ENCODE measurements at places on chromosomes 1 and 21.
A peak's percentile ranks its signal among the peaks of the same experiment; 100 is the strongest.

DNA sequence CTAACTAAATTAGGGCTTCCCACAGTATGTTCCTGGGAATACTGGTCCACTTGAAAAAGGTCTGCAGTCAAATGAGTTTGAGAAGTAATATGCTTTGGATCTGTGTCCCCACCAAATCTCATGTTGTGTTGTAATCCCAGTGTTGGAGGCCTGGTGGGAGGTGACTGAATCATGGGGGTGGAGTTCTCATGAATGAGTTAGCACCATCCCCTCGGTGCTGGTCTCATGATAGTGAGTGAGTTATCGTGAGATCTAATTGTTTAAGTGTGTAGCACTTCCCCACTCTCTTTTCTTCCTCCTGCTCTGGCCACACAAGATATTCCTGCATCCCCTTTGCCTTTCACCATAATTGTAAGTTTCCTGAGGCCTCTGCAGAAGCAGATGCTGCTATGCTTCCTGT, 16.9 kb upstream of the DMRTB1 start:
- DNase-seq, result no peak

- DNase-seq, result no peak
Observed at GRCh38 chr1:181062836-181063428, 25.6 kb upstream of the IER5 start.

DNA sequence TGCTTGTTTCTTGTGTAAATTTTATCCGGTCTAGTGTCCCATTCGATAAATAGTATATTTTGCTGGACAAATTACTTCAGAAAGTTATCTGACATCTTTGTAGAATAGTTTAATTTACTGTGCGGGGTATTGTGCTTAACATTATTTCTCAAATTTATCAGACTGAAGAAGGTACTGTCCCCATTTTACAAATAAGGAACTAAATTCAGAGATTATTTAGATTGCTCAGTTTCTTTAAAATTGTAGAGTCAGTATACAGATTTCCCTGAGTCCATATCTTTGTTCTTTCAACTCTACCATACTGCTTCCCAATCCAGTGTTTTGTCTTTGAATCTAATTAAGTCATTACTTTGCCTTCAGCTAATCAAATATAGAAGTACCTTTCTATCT, 6.4 kb downstream of the ATP5PB start:
- DNase-seq, result no peak

DNA sequence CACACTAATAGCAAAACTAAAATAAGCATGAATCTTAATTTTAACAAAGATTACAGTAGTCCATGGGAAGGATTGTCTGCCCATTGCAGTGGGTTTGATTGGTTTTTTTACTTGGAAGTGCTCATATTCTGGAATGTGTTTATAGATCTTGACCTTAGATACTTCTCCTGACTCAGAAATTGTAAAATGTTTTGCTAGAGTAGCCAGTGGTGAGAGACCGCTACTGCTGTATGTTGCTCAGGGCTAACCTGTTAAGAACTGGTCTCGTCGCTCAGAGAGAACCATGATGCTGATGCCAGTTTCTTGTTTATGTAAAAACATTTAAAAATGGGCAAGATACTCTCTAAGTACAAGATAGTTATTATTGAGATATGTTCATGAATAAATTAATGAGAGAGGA, 99.9 kb downstream of the ROR1 start:
- DNase-seq, result no peak

GRCh38 chr1:194227161-194227560, 1040.7 kb upstream of the B3GALT2 start:
- no peak for DNase-seq

- no peak for DNase-seq
Observed at GRCh38 chr1:27507960-27508665, 18.1 kb upstream of the WASF2 start.

- no peak for DNase-seq
Observed at GRCh38 chr21:26432410-26432809, 140.7 kb downstream of the CYYR1 start.

- DNase-seq, result no peak
Observed at GRCh38 chr1:61482170-61482734, 242.7 kb downstream of the TM2D1 start.

GRCh38 chr1:36433102-36433501, 17.1 kb downstream of the OSCP1 start:
- DNase-seq, result no peak

GRCh38 chr1:89781494-89782126, 39.2 kb upstream of the LRRC8D start:
- DNase-seq, result no peak

DNA sequence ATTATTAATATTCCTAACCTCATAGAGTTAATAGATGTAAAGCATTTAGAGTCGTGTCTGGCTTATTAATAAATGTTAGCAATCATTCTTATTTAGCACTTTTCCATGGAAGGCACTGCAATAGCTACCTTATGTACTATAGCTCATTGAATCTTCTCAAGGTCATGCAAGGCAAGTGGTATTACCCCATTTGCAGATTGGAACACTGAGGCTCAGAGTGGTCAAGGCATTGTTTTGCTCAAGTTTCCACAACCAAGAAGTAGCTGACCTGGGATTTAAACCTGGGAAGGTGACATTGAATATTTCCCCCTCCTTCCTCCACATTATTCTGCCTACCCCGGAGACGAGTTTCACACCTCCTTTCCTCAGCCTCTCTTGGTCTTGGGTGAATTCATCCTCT, 37.8 kb upstream of the EYA3 start:
- DNase-seq, result no peak

DNA sequence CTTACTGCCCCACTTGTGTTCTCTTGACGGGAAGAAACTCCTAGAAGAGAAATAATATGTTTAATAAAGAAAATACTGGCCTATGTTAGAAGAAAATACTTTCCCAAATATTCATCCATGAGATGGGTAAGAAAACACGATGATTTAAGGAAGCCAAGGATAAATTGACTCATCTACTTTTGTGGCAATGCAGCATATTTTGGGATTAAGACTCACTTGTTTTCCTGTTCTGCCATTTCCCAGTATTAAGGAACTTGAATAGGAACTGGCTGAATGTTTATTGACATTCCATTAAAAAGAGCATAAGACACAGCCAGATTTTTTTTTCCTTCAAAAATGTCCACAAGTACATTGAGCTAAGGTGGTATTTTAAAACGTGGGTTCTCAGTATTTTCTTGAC, 10.9 kb upstream of the ADAMTS5 start:
- DNase-seq, result no peak

- DNase-seq, result no peak
Observed at GRCh38 chr1:107991371-107992066, 26.5 kb upstream of the VAV3 start.

DNA sequence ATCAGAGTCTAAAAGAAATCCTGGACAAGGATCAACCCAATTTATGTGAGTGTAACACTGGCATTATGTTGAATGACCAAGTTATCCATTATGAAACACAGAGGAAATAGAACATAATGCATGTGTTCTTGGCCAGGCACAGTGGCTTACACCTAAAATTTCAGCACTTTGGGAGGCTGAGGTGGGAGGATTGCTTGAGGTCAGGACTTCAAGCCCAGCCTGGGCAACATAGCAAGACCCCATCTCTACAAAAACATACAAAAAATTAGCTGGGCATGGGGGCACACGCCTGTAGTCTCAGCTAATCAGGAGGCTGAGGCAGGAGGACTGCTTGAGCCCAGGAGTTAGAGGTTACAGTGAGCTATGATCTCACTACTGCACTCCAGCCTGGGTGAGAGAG, 129.8 kb downstream of the ZZZ3 start:
- no peak for DNase-seq

- no peak for DNase-seq
Observed at GRCh38 chr1:232899839-232900238, 50.6 kb upstream of the NTPCR start.

DNA sequence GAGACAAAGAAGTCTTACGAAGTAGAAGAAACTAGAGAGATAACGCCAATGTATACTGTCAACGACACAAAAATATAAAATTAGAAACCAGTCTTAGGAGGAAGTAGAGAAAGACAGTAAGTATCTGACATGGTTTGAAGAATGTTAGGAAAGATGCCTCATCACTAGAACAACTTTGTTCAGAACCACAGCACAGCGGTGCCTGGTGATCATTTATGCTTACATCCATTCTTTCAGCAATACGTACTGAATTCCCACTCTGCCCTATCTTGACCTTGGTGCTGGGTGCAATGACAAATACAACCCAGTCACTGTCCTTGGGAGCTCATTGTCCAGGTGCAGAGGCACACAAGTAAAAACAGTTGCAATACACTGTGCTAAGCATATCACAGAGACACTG, 104.4 kb downstream of the TM2D1 start:
- DNase-seq, result no peak

DNA sequence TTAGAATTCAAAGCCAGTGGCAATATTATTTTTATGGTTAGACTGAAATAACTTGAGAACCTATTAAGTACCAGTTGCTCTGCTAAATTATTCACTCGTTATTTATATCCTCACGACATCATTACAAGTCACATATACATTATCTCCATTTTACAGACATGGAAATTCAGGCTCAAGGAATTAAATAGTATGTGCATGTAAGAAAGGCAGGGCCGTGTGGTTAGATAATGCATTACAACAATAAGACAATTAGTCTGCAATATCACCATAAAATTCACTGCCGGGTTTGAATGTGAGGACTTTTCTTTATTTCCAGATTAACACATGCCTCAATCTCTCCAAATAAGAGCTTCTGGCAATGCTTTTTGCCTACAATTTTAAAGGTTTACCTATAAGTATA, 523.4 kb downstream of the PTBP2 start:
- no peak for DNase-seq

DNA sequence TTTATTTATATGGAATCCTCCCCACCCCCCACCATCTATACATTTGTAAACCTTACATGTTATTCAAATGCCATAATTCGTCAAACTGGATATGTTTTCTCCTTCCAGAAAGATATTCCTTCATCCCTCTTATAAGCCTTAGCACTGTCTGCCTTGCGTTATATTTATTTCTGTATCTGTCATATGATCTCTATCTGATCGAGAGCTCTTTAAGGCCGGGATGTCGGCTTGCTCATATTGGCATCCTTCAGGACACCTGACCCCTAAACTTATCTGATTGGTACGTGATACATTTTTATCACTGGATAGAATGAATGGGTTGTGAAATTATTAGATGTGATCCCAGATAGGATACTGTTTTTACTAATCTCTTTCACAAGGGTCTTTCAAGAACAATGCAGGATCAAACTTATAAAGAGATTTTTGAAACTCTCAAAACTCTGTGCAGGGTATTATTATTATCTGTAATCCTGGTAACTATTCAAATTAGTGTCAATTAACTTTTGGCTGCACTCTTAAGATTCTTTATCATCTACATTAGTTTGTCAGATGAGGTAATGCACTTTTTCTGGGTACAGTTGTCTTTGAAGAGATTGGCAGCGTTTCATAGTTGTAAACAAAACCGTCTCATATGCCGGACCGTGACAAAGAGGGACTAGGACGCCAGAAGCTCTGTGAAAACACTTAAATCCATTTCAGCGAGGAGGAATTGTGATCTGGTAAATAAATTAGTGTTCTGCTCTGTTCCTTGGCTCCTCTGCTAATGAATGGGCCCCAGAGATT, 152.0 kb downstream of the KIF26B start:
- DNase-seq, result peak; percentile 49

GRCh38 chr1:6370006-6370405, 23.6 kb downstream of the ACOT7 start:
- DNase-seq, result no peak

DNA sequence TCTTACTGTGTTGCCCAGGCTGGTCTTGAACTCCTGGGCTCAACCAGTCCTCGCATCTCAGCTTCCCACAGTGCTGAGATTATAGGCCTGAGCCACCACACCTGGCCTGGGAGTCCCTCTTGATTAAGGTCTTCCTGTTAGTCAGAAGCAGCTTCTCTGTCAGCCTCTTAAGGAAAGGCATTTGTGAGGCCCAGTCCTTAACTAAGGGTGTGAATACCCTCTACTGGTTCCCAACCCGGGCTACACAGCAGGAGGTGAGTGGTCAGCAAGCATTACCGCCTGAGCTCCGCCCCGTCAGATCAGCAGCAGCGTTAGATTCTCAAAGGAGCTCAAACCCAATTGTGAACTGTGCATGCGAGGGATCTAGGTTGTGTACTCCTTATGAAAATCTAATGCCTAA, 117.2 kb downstream of the DYRK1A start:
- DNase-seq, result no peak

DNA sequence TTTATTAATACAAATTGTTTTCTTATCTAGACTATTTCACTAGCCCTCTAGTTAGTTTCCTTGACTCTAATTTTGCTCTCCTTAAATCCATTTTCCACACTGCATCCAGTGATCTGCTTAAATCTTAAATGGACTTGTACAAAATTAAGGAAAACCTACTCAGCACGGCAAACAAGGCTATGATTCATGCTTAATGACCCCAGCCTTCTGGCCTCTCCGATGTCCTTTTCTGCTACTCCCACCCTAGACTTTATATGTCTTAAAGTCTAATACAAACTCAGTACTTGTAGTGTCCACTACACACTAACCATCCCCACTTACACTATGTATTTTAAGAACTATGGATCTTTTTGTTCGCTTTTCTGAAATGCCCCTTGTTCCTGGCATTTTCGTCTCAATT, 2.2 kb downstream of the TMED5 start:
- no peak for DNase-seq

- no peak for DNase-seq
Observed at GRCh38 chr1:100670083-100670482, 49.5 kb upstream of the VCAM1 start.

DNA sequence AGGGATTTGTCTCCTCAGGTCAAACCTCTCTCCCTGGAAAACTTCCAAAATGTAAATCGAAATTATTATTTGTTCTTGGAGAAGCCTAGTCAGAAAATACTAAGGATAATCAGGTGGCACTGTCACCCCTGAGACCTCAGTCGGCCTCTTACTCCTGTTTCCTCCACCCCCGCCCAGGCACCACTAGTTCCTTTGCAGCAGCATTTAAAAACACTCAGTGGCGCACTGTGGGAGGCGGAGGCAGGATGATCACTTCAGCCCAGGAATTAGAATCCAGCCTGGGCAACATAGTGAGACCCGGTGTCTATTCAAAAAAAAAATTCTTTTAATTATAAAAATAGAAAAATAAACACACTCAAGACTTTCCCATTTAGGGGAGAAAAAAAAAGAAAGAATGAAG, 18.0 kb upstream of the IFNAR2 start:
- no peak for DNase-seq

DNA sequence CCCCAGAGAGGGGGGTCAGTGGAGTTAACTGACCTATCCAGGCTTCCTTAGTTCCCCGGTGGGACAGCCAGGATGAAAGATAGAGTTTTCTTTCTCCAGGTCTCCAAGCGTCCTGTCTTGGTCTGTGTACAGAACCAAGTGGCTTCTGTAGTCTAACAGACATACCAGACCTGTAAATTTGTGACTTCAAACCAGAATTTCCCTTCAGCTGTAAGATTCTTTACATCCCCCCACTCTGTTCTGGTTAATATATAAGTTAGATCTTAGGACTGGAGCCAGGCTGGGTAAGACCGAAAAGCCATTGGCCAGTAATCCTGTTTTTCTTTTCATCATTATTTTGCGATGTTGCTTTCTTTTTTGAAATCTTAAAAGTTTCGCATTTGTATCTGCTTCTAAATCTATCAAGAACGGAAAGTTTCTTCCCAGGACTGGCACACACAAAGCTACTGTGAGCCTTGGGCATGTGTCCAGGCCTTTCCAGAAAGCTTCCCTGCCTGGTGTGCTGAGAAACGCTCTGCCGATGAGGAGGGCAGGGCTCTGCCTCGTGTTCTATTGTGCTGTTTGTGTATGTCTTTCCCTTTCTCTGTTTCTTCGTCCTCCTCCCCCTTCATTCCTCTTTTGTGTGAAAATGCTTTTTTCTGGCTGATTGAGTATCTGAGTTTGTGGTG, 72.3 kb downstream of the RGL1 start:
- DNase-seq, result no peak

All from NCI-H1105 (cell line).